ENCODE measurements at places on chromosomes 2 and 18.

DNA sequence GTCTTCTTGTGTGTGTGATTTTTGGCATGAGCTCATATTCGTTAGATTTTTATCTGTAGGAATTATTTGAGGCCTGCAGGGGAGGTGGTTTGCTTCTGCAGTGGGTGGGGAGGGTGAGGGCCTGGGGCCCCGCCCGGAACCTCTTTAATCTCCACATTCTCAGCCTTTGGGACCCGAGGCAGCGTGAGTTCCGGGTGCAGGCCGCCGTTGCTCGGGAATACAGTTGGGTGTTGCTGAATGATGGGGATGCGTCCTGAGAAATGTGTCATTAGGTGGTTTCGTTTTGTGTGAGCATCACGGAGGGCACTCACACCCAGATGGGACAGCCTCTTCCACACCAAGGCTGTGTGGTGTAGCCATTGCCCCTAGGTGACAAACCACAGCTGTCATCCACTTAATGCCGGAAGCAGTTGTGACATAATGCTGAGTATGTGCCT, 13.7 kb upstream of the GAL3ST2 start:
- no peak for DNase-seq

GRCh38 chr2:109352898-109353689, 224.1 kb downstream of the SH3RF3 start:
- DNase-seq = no peak

DNA sequence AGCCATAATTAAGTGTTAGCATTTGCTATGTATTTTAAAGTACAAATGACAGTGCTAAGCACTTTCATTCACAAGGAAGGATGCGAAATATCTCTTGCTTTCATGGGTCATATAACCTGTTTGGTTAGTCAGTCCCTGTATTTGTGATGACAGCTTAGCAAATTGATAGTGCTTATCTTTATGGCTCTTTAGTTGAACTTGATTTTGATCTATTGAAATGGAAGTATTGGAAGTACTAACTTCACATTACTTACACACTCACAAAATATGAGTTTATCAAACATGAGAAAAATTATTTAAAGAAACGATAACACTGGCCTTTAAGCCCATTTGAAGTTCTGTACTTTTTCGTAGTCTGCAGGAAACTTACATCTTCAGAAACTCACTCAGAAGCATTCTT, 97.4 kb upstream of the NEUROD1 start:
- no peak for DNase-seq

DNA sequence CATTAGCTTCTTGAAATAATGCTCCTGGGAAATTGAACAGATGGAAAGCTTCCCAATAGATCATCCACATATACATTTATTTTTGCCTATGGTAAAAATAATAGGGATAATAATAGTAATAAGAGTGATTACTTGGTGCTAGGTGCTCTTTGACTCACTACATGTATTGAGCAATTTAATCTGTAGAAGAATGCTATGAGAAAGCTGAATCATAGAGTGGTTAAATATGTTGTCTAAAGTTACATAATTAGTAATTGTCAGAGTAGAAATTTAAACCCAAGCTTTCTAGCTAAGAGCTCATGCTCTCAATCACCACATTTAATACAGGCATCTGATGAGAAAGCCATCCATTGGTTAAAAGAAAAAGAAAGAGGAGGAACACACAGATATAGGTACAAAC, 590.5 kb upstream of the SLC8A1 start:
- DNase-seq = peak; percentile 39

DNA sequence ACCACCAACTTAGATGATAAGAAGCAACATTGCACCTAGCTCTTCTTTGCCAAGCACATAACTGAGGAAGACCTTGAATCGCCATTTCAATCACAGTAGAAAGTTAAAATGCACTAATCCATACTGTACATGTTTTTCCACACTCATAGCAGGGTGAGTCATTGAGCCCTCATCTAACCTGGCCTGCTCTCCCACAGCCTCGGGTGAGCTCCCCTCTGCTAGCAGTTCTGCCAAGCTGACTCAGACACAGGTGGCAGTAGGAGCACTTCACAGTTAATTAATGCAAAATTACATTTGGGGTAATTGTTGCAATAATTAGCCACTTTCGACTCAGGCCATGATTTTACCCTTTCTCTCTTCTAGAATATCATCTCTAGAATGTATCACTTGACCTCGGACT, 1632.8 kb upstream of the CELF4 start:
- DNase-seq = peak; percentile 33
